MM.1S (cell line): ENCODE measurements at places on chromosomes 4 and X.

- no peak for DNase-seq
Measured at GRCh38 chr4:38871593-38871992, 4.0 kb downstream of the FAM114A1 start.

DNA sequence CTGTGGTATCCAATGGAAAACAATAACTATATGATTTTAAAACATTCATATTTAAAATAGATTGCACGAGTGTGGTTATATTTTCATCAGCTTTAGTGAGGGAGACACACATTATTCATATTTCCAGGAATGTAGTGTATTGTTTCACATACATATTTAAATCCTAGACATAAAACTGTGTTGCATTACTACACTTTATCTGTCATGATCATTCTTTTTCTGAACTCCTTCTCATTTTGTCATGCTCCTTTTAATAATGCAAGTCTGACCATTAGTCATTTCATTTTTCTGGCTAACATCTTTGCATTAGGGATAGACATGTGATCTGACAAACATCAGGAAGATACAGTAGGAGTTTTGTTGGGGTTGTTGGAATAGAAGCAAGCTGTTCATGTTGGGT, 1382.7 kb downstream of the PCDH7 start:
- DNase-seq, result no peak

DNA sequence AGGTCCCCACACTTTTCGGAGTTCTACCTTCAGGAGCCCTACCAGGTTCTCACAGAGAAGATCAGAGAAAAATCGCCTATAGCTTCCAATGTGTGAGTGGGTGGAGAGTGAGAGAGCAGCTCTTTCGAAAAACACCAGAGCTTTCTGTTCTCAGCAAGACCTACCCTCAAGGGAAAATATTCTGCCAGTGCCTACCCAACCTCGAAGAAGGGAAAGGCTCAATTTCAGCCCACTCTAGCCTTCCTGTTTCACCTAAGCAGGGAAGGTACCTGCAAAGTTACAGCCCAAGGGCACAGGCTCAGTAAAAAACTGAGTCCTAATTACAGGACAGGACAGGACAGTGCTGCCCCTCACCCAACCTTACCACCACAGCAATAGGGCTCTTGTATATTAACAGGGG, 104.0 kb upstream of the WDR17 start:
- DNase-seq, result no peak

GRCh38 chrX:139750390-139750789, 42.4 kb upstream of the MCF2 start:
- DNase-seq, result no peak

GRCh38 chr4:126725906-126726305, 906.9 kb upstream of the INTU start:
- DNase-seq, result no peak

- DNase-seq, result no peak
Measured at GRCh38 chr4:173794662-173795061, 264.6 kb upstream of the HAND2 start.

DNA sequence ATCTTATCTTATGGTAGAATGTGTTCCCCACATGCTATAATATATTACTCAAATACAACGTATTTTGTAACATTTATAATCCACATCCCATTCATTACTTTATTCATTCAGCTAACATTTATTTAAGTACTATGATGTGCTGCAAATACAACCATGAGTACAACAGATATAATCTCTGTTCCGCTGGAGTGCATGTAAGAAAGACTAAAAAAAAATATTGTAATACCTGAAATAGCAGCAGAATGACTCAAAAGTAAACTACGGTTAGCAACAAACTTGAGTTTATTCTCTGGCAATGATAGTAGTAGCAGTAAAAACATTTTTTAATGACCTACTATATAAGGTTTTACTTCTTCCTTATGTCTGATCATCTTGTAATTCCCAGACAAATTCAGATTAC, 1776.3 kb downstream of the STIM2 start:
- no peak for DNase-seq

- no peak for DNase-seq
Measured at GRCh38 chr4:8555716-8556115, 24.5 kb upstream of the GPR78 start.

DNA sequence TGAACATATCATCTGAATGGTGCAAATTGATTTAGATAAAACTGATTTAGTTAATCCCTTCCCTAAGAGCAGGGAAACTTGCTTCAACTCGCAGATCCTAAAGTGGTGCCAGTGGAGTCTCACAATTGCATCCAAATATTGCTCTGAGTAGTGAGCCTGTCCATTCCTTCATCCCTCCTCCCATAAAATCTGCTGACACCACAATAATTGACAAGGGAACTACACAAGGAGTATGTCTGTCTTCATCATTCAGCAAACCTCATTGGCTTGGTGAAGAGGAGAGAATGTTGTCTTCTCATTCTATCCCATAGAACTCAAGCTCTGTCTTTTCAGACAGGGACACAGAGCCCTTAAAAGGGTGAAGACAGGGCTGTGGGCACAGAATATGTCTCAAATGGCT, 4.2 kb downstream of the MID2 start:
- no peak for DNase-seq

DNA sequence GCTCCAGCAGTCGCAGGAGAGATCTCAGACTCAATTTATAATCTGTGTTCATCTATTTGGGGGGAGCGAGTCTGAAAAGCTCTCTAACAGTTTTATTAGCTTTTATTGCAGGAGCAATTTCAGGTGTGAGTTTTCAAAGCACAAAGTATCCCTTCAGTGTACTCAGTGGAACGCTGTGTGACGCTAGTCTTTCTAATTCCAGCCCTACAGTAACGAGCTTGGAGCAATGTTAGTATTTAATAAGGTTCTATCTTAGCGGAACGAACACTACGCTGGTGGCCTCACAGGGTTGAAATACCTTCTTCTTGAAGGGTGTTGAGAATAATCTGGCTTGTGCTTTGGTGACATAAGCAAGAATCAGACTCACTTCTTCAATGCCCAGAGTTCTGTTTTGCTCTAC, 8.4 kb downstream of the HS3ST1 start:
- no peak for DNase-seq

DNA sequence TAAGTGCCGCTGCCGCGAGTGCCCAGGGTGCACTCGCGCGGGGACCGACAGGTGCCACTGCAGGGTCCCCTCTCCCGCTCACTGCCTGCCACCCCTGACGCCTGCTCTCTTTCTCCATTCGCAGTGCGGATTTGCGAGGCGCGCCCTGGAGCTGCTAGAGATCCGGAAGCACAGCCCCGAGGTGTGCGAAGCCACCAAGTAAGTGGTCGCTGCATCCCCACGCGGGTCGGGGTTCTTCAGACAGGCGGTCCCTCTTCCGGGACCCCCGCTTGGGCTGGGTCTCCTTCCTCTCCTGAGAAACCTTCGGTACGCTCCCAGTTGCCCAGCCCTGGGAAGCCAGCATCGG, 547 bp downstream of the GUCY1A1 start:
- peak; percentile 80 for DNase-seq

DNA sequence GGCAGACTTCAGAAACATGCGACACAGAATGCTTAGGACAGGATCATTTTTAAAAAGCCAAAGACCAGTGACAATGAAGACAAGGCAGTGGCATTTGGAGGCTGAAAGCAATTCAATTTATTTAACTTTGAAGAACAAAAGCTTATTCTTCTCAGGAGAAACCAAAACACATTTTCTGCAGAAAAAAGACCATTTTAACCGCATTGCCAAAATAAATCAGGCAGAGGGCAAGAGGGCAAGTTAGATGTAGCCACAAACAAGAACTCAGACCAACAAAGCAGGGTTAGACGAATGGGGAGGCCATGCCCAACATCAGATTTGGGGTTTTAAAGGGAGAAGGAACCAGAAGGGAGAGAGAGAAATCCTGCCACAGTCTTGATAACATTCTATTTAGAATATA, 58.9 kb downstream of the RELL1 start:
- DNase-seq, result no peak

DNA sequence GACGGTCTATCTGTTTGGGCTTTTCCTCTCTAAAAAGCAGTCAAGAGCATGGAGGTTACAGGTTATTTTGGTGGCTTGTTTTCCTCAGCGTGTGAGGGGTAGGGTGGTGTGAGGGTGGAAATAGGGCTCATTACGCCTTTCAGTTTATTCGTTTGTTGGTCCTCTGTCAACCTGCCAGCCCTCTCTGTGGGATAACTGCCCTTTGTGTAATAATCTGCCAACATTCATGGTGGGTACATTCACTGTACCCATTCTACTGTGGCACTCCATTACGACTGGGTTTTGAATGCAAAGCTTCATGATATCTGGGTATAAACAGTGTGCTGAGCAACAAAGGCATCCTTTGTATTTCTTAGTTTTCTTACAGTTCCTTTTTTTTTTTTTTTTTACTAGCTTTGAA, 136.4 kb downstream of the ADGRL3 start:
- DNase-seq, result no peak

DNA sequence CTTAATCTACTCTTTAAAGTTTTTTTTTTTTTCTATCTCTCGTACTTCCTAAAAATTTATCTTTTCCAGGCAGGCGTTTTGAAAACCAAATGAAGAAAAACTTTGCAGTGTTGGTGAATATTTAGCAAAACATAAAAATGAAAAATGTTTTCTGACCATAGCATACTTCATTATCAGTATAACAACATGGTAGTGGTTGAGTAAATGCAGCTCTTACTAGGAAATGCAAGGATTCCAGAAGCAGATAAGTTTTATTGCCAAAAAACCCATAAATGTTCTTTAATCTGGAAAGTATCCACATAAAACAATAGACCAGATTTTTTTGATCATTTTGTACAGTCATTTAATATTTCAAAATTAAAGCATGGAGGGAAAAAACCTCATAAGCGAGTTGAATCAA, 136.9 kb upstream of the GUCY1A1 start:
- no peak for DNase-seq

- DNase-seq, result no peak
Measured at GRCh38 chr4:6450709-6451108, 21.7 kb downstream of the PPP2R2C start.

DNA sequence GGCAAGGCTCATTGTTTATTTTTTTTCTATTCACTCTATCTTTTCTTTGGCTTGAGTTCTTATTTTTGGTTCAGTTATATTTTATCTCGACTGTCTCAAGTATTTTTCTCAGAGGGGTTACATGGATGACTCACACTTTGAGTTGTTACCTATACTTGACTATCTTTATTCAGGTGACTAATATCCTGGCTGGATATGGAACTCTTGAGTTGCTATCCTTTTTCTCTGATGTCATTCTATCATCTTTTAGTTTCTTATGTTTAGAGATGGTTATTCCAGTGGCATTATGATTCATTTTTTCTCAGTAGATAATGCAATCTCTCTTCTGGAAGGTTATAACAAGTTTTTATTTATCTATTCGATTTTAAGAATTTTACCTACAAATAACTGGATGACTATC, 117.9 kb downstream of the COX18 start:
- no peak for DNase-seq

DNA sequence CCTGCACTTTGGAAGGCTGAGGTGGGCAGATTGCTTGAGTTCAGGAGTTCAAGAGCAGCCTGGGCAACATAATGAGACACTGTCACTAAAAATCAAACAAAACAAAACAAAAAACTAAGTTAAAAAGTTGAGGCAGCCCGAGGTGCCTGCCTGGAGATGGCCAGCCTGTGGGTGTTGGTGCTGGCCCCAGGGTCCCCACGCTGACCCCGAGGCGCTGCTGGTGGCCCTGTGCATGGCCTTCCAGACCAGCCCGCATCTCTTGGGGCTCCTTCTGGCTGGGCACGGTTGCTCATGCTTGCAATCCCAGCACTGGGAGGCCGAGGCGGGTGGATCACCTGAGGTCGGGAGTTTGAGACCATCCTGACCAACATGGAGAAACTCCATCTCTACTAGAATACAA, 4.4 kb downstream of the ETNPPL start:
- DNase-seq, result no peak

DNA sequence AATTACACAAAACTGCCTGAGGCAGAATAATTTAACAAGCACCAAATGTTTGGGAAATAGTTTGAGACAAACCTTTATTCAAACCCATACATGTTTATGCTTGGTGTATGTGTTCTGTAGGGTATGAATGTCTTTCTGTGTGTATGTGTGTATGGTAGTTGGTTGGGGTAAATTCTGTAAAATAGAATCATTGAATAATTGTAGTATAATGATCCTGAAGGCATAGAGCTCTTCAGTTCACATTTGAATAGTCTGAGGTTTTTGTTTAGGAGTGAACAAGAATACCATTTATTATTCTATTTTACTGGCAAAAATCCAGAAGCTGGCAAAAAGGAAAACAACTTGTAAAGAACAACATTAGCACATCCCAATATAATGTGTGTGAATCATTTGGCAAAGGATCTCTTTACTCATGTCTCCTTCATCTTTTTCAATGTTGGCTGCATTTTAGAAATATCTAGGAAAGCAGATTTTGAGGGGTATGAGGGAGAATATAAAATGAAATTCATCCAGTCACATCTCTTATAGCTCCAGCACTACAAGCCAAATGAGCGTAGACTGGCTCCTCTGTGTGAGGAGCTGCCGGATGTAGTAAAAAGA, 360.0 kb downstream of the CHIC1 start:
- no peak for DNase-seq

DNA sequence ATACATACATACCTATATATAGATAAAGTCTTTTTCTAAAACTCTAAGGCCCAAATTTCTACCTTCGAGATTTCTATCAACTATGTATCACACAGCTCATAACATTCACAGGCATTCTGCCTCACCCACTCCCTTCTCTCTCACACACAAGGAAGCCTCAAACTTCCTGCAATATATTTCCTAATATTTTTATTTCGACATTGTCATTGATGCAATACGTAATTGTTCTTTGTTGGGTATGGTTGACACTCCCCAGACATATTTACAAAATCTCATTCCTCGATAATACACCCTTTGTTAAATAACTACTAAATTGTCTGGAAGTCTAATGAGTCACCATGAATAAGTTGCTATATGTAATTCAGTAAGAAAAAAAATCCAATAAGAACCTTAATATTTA, 143.5 kb downstream of the HNRNPD start:
- no peak for DNase-seq

GRCh38 chr4:113945906-113946305, 33.5 kb downstream of the ARSJ start:
- no peak for DNase-seq

GRCh38 chr4:114217150-114217817, 237.8 kb upstream of the ARSJ start:
- no peak for DNase-seq

DNA sequence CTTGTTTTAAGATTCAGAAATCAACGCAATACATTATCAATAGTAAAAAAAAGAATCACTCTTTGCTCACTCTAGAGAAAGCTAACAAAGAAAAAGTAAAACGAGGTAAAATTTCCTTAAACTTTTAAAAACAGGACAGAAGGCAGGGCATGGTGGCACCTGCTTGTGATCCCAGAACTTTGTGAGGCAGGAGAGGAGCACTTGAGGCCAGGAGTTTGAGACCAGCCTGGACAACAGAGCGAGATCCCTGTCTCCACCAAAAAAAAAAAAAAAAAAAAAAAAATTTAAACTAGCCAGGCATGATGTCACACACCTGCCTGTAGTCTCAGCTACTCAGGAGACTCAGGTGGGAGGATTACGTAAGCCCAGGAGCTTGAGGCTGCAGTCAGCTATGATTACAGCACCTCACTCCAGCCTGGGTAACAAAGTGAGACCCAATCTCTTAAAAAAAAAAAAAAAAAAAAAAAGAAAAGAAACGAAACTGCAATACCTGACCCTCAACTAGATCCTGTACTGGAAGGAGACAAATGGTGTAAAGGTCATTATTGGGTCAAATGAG, 3.5 kb downstream of the CCNI start:
- DNase-seq, result peak; percentile 48

GRCh38 chr4:35760807-35761206, 483.5 kb downstream of the ARAP2 start:
- no peak for DNase-seq
